Hepatic stellate cell (primary cell): ENCODE measurements at places on chromosomes 1 and 21.

GRCh38 chr1:106268070-106268469, 788.4 kb upstream of the PRMT6 start:
- DNase-seq, result no peak

DNA sequence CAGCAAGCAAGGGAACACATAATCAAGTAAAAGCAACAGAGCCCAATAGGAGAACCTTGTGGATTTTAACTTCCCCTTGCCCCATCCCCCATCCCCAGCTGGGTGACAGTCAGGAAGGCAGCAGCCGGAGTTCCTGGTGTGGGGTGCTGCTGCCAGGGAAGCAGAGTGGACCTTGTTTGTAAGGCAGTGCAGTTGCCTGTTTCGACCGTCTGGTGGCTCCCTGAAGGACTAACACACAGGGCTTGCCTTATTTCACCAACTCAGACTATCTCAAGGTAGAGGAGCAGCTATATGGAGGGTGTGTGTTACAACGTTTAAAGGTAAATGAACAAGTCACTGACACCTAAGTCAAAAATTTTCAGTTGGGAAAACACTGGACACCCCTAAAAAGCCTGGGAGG, 6.6 kb downstream of the KRTAP10-8 start:
- DNase-seq, result peak; percentile 14

GRCh38 chr1:7280347-7280960, 490.6 kb upstream of the VAMP3 start:
- DNase-seq, result no peak

- no peak for DNase-seq
Observed at GRCh38 chr1:203302456-203302855, 2.9 kb upstream of the BTG2 start.
